ENCODE measurements at places on chromosomes 5 and 9.

- no peak for DNase-seq
Observed at GRCh38 chr9:84368601-84369000, 28.0 kb upstream of the SLC28A3 start.

GRCh38 chr9:34964458-34964857 lies 6.4 kb downstream of the PHF24 start:
- no peak for DNase-seq

- DNase-seq = no peak
Observed at GRCh38 chr9:20264896-20265295, 357.4 kb downstream of the MLLT3 start.

GRCh38 chr5:113608113-113608596 lies 94.7 kb downstream of the YTHDC2 start:
- no peak for DNase-seq

- DNase-seq = no peak
Observed at GRCh38 chr9:94085062-94085639, 887 bp downstream of the PTPDC1 start.

DNA sequence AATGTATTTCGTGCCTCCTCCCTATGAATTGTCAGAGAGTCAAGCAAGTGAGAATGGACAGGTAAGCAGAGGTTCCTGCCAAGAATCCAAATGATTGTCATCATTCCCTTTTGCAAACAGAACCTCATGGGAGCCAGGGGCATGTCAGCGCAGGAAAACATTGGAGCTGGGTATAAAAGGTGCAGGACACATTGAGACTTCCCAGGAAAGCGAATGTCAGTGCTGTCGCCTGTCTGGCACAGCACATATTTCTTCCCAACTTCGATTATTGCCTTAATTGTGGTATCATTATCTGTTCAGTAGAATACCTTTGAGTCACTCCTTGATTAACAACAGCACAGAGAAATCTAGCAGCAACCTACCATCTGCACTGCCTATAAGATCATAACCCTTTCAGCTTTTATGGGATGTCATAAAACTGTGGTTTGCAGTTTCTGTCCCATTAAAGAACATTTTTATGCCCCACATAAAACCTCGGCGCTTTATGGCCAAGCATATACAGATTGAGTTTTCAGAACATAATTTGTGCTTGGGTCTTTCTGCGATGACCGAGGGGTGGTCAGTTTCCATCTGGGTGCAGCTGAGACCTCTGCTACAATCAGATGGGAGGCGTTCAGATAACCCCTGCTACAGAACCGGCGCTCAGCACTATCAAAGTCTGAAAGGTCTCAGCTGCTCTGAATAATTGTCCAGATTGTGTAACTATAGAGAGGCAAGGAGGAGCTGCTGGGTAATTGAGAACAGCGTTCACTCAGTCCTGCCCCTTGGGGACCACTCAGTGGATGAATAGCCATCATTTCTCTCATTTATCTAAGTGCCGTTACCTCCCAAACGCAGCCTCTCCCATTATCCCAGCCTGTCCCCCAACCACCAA lies 30.9 kb upstream of the WWC1 start:
- no peak for DNase-seq

GRCh38 chr5:82487131-82487530 lies 209.0 kb upstream of the RPS23 start:
- DNase-seq = no peak

DNA sequence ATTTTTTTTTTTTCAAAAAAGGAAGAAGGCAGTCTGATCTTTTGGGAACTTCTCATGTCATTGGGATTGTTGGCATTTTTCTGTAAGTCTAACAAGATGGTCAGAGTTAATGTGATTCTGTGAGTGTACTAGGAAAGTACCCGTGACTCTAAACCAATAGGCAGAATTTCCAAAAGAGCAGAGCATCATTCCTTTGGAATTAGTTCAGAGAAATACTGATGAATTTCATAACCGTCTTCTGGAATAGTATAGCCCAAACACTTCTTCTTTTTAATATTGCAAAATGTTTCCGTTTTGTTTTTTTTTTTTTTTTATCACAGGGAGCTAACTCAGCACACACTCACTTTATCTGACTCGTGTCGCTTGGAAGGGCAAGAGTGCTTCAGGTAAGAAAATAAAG lies 407.4 kb downstream of the DTWD2 start:
- no peak for DNase-seq

DNA sequence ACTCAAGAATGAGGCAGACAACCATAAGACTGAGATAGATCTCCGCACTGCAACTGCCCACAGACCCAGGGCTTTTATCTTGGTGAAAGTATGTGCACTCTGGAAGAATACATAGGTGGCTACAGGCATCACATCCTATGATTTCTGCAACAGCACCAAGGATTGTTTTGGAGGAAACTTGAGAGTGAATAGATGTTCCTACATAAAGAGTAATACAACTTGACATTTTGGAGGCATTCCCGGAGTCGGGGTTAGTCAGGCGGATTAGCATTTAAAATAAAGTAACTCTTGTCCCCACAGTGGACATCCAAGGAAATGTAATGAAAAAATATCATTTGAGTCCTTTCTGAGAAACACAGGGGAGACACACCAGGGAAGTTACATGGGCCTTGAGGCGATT lies 26.7 kb downstream of the TMEM174 start:
- no peak for DNase-seq

- DNase-seq = no peak
Observed at GRCh38 chr5:150139334-150139733, 16.3 kb downstream of the PDGFRB start.

DNA sequence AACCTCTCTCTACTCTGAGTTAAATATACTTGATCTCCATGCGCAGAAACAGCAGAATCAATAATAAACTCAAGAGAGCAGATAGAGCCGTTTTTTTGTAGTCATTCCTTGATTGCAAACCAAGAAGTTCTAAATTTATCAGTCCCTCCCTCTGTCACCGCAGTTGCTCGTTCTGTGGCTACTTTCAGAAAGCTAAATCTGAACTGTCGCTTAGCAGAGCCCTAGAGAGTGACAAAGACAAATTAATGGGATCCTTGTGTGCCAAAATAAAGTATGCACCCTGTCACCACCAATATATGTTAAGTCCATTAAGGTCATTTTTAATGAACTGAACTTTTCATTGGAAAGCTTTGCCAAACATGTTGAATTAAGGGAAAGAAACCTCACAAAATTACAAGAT lies 218.3 kb downstream of the ADAMTSL1 start:
- no peak for DNase-seq

DNA sequence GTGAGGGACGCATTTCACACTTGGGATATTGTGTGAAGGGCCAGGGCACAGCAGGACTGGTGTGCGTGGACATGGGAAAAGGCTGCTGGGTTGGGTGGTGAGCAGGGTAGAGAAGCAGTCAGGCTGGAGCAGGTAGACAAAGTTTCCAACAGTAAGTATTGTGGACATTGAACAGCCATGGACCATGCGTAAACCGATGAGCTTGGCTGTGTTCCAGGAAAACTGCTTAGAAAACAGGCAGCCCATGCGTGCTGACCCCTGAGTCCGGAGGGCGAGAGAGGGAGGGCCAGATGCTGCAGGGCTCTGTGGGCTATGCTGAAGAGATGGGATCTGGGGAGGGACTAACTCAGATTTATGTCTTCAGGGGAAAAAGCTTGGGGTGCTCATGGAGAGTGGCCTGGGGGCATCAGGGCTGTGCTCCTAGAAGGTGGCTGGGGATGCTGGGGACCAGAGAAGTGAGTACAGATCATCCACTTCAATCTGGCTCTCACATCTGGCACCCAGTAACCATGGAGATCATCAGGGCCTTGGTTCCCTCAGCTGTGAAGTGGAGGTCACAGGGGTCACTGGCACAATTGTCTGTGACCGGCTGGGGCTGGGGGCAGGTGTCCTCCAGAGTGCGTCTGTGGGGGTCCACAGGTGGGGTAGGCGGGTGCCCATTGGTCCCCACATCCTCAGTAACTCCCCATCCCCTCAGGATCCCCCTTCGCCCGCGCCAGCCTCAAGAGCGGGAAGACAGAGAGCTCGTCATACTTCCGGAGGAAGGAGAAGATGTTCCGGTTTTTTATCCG lies 93.3 kb downstream of the CACNA1B start:
- DNase-seq = no peak

DNA sequence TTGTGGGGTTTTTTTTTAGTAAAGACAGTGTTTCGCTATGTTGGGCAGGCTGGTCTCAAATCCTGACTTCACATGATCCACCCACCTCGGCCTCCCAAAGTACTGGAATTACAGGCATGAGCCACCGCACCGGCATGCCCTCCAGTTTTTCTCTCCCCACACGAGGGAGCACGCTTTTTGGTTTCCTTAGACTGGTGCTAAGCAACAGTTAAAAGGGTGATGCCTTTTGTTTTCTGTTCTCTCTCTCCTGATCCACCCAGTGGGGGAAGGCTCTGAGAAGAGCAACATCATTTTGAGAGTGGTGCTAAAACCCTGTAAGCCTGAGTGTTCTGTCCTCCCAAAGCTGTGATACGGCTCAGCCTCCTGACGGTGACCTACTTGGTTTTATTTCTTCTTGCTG lies 146.6 kb downstream of the MAN2A1 start:
- no peak for DNase-seq

All from activated T-helper 2 cell treated with anti-CD3 and anti-CD28 coated beads, Interferon-gamma antibody, Interleukin-2, Interleukin-4, amounts not matched to agents 10 μg/mL and 5 μg/mL and 100 μg/mL, durations not matched to agents 14 hours and 24 hours and 36 hours (primary cell).